ENCODE measurements at places on chromosomes 16 and 17. TPM values are rescaled to one million over a fixed set of nuclear protein-coding genes. Genes with fewer than 3 reads are reported as not detected.
A peak's percentile ranks its signal among the peaks of the same experiment; 100 is the strongest.

Gene TP53TG3
- total RNA-seq = not detected

Gene SULT1A1
- total RNA-seq = 25.2 TPM

Gene CFAP119
- 2.2 TPM for total RNA-seq

Gene SPATA22
- total RNA-seq = not detected

Gene DHRS7C
- 17.6 TPM for total RNA-seq

Gene KRTAP3-2
- not detected for total RNA-seq

Gene ZNF597
- 2.1 TPM for total RNA-seq

Gene ELMO3
- total RNA-seq = 1.00 TPM

Gene SSTR5
- 32.0 TPM for total RNA-seq

Gene KCTD5
- 8.5 TPM for total RNA-seq

Gene ARHGAP44
- total RNA-seq = 6.4 TPM

Gene MYCBPAP
- total RNA-seq = 0.55 TPM

Gene CAPNS2
- total RNA-seq = not detected

DNA sequence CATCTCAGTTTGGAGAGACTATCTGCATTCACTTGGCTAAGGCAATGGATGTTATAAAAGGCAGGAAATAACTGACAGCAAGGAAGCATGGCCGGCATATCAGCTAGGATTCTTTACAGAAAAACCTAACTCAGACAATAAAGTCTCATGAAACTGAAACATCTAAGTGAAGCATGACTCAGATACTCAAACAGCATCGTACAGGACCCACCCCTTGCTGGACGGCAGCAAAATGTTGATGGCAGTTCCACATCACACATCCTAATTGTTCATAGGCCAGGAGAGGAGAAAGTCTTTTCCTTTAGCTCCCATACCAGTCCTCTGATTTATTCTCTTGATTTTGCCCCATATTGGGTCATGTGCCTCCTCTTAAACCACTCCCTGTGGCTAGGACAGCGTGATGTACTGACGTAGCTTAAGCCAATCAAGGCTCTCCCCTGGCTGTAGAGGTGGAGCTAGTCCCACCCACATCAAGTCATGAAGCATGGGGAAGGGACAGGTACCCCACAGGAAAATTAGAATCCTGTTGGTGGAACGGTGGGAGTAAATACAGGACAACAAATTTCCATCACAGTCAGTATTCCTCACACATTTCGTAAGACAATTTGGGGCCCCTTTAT, 178.9 kb downstream of the IRX3 start:
- peaks cover 8% of the 10 kb centered on the region for H3K36me3 ChIP-seq
- H3K4me3 ChIP-seq = no peak overlapping the region
- no peak for DNase-seq
- H3K4me1 ChIP-seq = no peaks in the 10 kb centered on the region
- H3K27me3 ChIP-seq = no peaks in the 10 kb centered on the region
- H3K27ac ChIP-seq = no peak overlapping the region

- DNase-seq = no peak
- H3K36me3 ChIP-seq = peaks cover 4% of the 10 kb centered on the region
- H3K27me3 ChIP-seq = no peaks in the 10 kb centered on the region
- H3K27ac ChIP-seq = no peak overlapping the region
- no peaks in the 10 kb centered on the region for H3K4me1 ChIP-seq
Observed at GRCh38 chr17:66777689-66778225, 57.2 kb upstream of the CACNG5 start.

GRCh38 chr17:81176666-81177065, 10.6 kb upstream of the AATK start:
- no peak overlapping the region for H3K27ac ChIP-seq
- no peaks in the 10 kb centered on the region for H3K36me3 ChIP-seq
- H3K4me1 ChIP-seq = no peaks in the 10 kb centered on the region
- no peaks in the 10 kb centered on the region for H3K27me3 ChIP-seq
- no peak overlapping the region for H3K4me3 ChIP-seq

- no peak overlapping the region for H3K4me3 ChIP-seq
- no peaks in the 10 kb centered on the region for H3K4me1 ChIP-seq
- no peak for DNase-seq
Observed at GRCh38 chr16:81678326-81679095, 100.6 kb upstream of the PLCG2 start.

DNA sequence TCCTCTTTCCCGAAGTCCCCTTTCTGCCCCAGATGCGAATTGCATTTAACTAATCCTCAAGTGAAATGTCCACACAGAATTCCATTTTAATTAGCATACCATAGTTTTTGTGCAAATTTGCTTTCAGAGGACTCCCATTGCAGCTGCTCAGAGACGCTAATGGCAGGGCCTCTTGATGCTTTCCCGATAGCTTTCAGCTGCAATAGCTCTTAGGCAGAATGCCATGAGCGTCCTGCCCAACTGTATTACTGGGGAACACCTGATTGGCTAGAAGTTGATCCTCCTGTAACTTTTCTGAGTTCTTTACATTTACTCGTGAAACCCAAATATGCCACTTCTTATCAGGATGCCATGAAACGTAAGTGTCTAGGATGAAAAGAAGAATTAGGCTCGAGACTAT, 203.0 kb downstream of the UTP18 start:
- H3K36me3 ChIP-seq = no peaks in the 10 kb centered on the region
- no peak overlapping the region for H3K4me3 ChIP-seq
- H3K27me3 ChIP-seq = peaks cover 14% of the 10 kb centered on the region
- no peaks in the 10 kb centered on the region for H3K4me1 ChIP-seq
- no peak overlapping the region for H3K27ac ChIP-seq
- no peak for DNase-seq

DNA sequence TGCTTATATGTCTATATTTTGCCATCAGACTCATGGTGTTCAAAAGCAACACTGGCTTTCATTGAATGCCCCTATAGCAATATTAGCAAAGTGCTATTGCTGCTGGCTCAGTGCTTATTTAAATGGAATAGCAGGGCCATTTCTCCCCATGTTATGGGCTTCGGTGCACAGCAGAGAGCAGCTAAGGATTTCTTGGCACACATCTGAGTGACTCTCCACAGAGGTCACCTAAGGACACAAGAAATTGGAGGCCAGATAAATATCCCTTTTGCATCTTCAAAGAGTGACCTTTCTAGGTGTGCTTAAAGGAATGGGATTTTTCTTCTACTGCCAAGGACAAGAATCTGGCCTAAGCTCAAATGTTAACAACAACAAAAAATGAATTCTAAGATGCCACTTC, 751.8 kb downstream of the CDH11 start:
- no peak overlapping the region for H3K4me3 ChIP-seq
- no peaks in the 10 kb centered on the region for H3K27me3 ChIP-seq
- no peaks in the 10 kb centered on the region for H3K36me3 ChIP-seq
- no peak overlapping the region for H3K27ac ChIP-seq
- DNase-seq = no peak

GRCh38 chr16:52932321-52932720, 120.4 kb downstream of the CHD9NB start:
- H3K27me3 ChIP-seq = no peaks in the 10 kb centered on the region
- no peak for DNase-seq
- no peaks in the 10 kb centered on the region for H3K4me1 ChIP-seq
- no peak overlapping the region for H3K4me3 ChIP-seq
- H3K27ac ChIP-seq = no peak overlapping the region

DNA sequence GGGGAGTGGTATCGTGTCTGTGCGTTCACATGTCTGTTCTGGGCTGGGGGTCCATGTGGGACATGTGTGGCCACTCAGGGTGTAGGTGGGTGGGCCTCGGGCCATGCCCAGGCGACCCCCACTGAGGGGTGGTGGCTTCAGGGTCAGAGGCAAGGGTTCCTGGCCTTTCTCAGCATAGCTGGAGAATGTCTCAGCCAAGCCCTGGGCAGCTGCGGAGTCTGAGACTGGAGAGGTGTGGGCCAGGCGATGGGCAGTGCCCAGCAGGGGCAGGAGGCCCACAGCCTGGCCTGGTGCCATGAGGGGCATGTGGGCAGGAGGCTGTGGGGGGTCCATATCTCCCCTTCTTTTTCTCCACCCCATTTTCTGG, 1.2 kb downstream of the FSCN2 start:
- H3K36me3 ChIP-seq = no peaks in the 10 kb centered on the region
- no peaks in the 10 kb centered on the region for H3K4me1 ChIP-seq
- no peak overlapping the region for H3K27ac ChIP-seq
- H3K4me3 ChIP-seq = no peak overlapping the region
- no peak for DNase-seq

- H3K4me1 ChIP-seq = peaks cover 25% of the 10 kb centered on the region
- H3K4me3 ChIP-seq = peak within 1 kb of the TSS; percentile 99
- no peaks in the 10 kb centered on the region for H3K36me3 ChIP-seq
- peak; percentile 93 for DNase-seq
- no peaks in the 10 kb centered on the region for H3K27me3 ChIP-seq
Observed at GRCh38 chr16:67109407-67110135, at the start of gene PHAF1. Gene PHAF1 (plus strand): TSS chr16:67109941. CDS start chr16:67110176, 235 bp downstream.

DNA sequence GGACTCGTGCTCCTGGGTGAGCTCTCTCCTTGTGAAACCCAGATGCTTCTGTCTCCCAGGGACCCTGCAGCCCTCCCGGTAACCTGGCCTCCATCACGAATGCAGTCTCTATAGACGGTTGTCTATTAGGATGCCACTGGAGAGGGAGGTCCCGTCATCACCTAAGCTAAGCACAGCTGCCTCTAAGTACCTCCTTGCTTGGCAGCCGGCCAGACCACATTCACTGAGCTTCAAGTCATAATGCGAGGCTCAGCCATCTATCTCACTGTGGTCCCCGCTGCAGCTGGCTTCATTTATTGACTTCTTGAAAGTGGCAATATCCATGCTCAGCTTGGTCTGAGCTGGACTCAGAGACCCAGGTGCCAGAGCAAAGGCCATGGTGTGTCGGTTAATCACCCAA, 74.5 kb upstream of the HSBP1 start:
- no peaks in the 10 kb centered on the region for H3K4me1 ChIP-seq
- no peaks in the 10 kb centered on the region for H3K36me3 ChIP-seq
- no peak for DNase-seq
- H3K27me3 ChIP-seq = no peaks in the 10 kb centered on the region

GRCh38 chr17:28864991-28865849, 10.4 kb downstream of the ERAL1 start:
- peaks cover 10% of the 10 kb centered on the region for H3K36me3 ChIP-seq
- no peaks in the 10 kb centered on the region for H3K27me3 ChIP-seq
- no peak for DNase-seq
- no peak overlapping the region for H3K4me3 ChIP-seq

GRCh38 chr17:37147301-37147812, 198.6 kb downstream of the AATF start:
- no peaks in the 10 kb centered on the region for H3K4me1 ChIP-seq
- no peak overlapping the region for H3K27ac ChIP-seq
- H3K4me3 ChIP-seq = no peak overlapping the region
- H3K27me3 ChIP-seq = no peaks in the 10 kb centered on the region
- H3K36me3 ChIP-seq = no peaks in the 10 kb centered on the region

DNA sequence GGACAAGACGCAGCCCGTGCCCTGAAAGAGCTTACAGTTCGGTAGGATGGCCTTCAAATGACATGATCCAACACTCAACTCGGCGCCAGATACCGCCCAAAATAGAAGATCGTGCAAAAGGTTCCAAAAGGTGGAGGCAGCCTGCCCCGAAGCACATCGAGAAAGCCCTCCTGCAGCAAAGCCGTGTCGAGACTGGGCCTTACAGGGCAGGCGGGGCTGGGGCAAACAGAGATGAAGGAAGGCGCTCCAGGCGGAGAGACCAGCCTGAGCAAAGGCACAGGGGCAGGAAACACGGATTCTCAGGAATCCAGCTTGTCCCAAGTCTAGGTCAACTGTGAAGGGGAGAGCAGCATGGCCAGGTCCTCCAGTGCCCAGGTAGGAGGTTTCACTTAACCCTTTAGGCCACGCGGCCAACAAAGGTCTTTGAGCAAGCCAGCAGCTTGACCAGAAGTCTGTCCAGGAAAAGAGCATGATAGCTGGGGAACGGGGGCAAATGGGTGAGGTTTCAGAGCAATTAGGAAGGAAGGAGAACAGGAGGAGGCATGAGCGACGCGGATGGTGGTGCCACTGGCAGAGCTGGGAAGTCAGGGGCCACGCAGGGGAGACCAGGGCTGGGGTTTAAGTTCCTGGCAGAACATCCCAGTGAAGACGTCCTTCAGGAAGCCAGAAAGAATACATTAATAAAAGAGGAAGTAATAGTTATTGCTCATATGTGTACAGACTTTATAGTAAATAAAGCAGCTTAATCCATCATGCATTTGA, 21.2 kb upstream of the EIF1 start:
- H3K36me3 ChIP-seq = no peaks in the 10 kb centered on the region
- peak overlapping the region; percentile 77 for H3K27ac ChIP-seq
- H3K27me3 ChIP-seq = no peaks in the 10 kb centered on the region
- DNase-seq = no peak

- peaks cover 85% of the 10 kb centered on the region for H3K36me3 ChIP-seq
- peaks cover 11% of the 10 kb centered on the region for H3K4me1 ChIP-seq
- H3K27me3 ChIP-seq = no peaks in the 10 kb centered on the region
- no peak overlapping the region for H3K27ac ChIP-seq
- DNase-seq = no peak
- no peak overlapping the region for H3K4me3 ChIP-seq
Observed at GRCh38 chr17:67912656-67913055, 83.6 kb downstream of the C17orf58 start.

DNA sequence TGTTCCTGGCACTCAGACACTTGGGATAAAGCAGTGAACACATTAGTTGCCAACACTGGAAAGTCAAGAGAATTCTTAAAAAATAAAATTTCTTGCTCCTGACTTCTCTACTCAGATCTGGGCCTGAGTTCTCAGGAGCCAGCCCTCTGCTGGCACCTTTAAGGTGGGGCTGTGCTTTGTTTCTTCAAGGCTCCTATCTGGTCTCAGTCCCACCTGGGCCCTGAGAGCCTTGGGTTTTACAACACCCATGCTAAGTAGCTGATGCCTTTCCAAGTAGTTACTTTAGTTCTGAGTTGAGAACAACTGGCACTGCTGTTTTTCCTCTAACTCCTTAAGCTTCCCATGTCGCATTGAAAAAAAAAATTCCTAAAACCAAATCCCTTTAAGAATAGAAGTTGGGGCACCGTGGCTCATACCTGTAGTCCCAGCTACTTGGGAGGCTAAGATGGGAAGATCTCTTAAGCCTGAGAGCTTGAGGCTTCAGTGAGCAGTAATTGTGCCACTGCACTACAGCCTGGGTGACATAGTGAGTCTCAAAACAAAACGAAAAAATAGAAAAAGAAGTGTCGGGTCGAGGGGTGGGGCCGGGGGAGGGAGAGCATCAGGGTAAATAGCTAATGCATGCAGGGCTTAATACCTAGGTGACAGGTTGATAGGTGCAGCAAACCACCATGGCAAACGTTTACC, 16.6 kb downstream of the CHAD start:
- H3K27me3 ChIP-seq = no peaks in the 10 kb centered on the region
- H3K4me3 ChIP-seq = no peak overlapping the region
- no peaks in the 10 kb centered on the region for H3K36me3 ChIP-seq
- no peaks in the 10 kb centered on the region for H3K4me1 ChIP-seq
- DNase-seq = no peak

DNA sequence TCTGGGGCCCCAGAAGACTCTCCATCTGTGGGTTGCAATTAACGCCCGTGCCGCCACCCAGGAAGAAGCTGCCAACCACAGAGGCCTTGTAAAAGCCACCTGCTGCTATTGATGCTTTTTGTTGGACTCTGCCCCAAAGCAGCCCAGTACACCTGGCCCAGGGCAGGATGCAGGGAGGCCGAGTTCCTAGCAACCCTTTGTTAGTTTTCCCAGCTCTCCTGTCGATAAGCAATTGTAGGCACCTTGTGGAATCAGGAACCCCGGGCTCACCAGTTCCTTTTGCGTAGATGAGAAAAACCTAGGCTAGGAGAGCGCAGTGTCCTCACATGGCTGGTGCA, 103.3 kb downstream of the ABCC6 start:
- DNase-seq = no peak
- peaks cover 5% of the 10 kb centered on the region for H3K36me3 ChIP-seq
- H3K27ac ChIP-seq = no peak overlapping the region
- H3K27me3 ChIP-seq = no peaks in the 10 kb centered on the region
- H3K4me3 ChIP-seq = no peak overlapping the region

GRCh38 chr16:87541872-87542234, 49.0 kb upstream of the ZCCHC14 start:
- H3K4me1 ChIP-seq = peaks cover 26% of the 10 kb centered on the region
- DNase-seq = no peak
- H3K36me3 ChIP-seq = no peaks in the 10 kb centered on the region
- peaks cover 19% of the 10 kb centered on the region for H3K27me3 ChIP-seq

Data from heart right ventricle (tissue), 16 donors.